EL (cell line): ENCODE measurements at places on chromosomes 6 and 20.
A peak's percentile ranks its signal among the peaks of the same experiment; 100 is the strongest.

DNA sequence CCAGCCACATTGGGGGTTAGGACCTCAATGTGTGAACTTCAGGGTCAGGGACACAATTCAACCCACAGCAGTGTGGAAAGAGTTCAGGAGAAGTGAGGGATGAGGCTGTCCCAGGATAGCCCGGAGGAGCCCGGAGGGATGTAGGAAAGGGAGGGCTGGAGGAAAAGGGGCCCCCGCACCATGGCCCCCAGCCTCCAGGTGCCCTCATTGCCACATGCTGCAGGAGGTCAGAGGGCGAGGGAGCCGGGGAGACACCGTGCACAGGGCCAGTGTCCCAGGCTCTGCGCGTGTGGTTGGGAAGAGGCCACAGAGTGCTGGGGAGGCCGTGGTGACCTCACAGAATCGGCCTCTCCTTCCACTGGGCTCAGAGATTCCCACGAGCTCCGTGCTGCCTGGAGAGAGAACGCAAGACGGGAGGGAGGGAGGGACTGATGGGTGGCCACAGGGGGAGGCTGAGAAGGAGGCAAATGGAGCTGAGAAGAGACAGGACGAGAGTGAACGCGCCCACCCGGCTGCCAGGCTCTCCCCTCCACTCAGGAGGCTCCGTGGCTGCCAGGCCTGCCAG is 215.1 kb downstream of the DLL1 start:
- DNase-seq: no peak

- no peak for DNase-seq
Observed at GRCh38 chr6:104541411-104541810, 318.3 kb downstream of the HACE1 start.

DNA sequence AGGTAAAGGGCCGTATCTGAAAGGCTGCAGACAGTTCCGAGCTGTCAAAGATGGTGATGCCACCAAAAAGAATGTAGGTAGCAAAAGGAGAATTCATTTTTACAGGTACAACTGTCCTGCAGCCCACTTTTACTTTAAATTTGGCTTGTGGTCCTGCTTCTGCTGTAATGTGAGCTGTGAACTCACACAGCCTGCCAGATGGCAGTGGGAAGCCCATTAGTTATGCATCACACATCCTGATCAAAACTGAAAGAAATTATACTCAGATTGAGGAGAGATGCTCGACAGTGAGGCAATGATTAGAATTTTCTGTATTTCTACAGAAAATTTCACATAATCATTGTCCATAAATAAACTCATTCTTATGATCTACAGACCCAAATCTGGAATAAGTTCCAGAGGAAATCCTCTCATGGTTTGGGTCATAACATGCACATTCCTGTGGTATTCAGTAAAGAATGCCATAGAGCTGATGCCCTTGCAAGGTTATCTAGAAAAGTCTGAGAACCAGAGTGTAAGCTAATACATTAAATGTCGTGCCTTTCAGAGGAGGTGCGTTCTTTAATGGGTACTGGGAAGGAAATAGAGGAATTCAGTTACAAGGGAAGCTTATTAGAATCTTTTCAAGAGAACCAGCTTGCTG is 23.9 kb upstream of the E2F3 start:
- DNase-seq: peak; percentile 87

- no peak for DNase-seq
Observed at GRCh38 chr6:42514745-42515144, 49.1 kb upstream of the UBR2 start.

GRCh38 chr20:5580940-5581708 is 169.1 kb upstream of the SHLD1 start:
- no peak for DNase-seq

DNA sequence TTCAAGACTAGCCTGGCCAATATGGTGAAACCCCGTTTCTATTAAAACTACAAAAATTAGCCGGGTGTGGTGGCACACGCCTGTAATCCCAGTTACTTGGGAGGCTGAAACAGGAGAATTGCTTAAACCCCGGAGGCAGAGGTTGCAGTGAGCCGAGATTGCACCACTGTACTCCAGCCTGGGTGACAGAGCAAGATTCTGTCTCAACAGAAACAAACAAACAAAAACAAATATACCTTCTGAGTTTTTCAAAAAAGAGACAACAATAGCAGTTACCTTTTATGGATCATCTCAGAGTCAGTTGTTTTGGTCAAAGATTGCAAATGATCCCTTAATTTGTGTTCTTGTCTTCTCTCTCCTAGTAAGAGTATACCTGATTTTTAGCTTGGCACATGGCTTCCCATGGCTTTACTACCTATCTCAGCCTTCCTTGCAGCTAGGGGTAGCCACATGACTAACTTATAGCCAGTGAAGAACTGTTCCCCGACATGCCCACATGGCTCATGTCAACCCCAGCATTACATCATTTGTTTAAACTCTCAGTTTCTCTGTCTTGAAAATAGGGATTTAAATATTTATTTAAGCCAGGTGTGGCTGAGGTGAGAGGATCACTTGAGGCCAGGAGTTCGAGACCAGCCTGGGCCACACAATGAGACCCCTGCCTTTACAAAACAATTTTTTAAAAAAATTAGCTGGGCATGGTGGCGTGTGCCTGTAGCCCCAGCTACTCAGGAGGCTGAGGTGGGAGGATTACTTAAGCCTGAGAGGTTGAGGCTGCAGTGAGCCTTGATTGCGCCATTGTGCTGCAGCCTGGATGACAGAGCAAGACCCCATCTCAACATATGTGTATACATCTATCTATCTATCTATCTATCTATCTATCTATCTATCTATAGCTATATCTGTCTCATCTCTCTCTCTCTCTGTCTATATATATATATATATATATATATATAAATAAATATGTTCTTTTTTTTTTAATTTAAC is 25.0 kb upstream of the SLC9A8 start:
- no peak for DNase-seq
